ENCODE measurements at places on chromosomes 5 and 9.

DNA sequence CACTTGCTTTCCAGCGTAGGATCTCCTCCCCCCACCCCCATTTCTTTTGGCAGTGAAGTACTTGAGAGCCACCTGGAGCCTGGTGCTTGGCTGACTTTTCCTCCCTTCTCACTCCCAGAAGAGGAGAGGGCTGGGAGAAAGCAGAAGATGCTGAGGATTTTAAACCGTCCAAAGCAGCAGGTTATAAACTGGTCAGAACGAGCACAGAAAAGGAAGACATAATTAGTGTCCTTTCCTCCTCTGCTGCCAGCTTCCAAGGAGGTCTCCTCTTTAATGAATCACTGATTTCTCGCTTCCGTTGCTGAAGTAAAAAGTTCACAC lies 563 bp upstream of the FGF10 start:
- DNase-seq: no peak

DNA sequence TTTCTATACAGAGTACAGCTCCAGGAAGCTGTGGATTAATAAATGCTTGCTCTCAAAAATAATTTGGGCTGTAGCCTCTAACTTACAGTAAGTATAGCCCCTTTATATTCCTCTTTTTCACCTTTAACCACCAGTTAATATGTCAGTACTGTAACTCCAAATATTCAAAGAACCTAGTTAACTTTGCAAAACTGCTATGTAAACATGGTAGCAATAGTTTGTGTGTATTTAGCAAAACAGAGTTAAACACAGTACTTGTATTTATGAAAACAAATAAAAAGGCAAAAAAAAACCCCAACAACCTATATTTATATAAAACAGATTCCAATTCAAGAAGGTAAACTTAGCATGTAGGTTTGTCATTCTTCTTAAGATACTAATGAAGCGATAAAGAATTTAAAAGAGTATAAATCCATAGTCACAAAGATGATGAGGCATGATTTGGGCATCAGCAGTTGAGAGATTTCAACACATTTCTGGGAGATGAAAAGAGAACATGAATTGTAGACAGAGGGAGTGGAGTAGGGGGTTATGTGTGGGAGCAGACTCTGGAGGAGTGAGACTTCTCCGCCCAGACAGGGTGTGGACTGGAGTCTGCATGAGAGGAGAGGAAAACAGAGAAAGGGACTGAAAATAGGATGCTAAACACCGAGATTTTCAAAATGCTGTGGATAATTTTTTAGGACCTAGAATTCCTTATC lies 47.0 kb upstream of the F2RL1 start:
- no peak for DNase-seq

DNA sequence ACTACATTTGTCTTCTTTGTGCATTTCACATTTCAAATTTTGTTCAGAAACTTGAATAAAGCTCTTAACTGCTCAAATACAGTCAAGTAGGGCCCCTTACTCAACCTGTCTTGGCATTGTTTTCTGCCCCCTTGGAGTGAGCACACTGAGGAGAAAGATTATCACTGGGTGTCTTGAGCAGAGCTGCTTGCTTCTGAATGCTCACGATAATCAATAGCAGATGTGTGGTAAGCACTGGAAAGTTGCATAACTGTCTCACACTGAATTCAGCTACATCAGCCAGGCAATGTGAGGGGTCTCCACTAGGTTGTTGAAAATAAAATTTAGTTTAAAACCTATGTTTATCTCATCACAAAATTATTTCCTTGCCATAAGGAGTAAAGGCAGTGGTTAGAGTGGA lies 7.8 kb upstream of the TNFAIP8 start:
- DNase-seq: no peak

DNA sequence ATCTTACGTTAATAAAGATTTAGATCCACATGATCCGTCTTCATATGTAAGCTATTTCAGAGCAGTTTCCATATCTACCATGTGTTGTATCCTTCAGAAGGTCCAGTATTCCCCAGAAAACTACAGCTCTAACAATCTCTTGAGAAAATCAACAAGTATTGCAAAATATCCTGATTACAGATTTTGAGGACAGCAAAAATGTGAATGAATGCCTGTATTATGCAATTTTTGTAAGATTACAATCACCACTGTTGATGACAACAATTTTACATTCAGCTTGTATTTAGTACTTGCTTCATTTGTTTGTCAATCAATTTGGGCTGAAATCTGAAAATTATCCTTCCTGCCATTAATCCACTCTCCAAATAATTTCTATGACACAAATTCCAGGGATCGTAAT lies 43.0 kb upstream of the FLT4 start:
- no peak for DNase-seq

- DNase-seq: no peak
Measured at GRCh38 chr9:93125331-93125894, 8.6 kb downstream of the NINJ1 start.

DNA sequence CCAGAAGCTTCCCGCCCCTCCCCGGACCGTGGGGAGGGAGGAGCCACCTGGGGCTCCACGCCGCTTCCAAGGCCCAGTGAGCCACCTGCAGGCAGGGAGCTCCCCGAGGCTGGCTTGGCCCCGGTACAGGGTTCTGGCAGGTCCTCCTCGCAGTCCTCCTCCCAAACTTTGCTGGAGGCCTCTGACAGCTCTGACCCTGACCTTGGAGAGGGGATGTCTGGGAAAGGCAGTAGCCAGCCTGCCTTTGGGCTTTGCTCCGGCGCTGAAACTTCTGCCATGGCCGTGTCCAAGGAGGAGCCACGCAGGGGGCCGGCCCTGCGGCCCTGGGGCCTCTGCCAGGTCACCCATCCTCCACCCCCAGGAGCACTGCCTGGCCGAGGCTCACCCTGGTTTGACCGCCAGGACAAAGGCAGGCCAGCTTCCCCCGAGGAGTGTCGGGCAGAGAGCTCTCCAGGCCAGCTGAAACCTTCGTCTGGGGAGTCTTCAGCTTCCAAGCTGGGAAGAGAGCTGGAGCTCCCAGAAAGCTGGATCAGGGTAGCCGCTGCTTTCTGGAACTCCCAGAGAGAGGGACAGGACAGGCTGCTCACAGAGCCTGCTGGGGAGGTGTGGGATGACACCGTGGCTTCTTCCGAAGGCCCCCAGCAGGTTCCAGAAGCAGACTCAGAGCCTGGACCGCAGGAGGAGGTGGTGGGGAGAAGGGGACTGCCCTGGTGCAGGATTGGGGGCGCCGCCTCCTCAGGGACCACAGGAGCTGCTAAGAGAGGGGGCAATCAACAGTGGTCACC lies 9.0 kb upstream of the QSOX2 start:
- DNase-seq: no peak

DNA sequence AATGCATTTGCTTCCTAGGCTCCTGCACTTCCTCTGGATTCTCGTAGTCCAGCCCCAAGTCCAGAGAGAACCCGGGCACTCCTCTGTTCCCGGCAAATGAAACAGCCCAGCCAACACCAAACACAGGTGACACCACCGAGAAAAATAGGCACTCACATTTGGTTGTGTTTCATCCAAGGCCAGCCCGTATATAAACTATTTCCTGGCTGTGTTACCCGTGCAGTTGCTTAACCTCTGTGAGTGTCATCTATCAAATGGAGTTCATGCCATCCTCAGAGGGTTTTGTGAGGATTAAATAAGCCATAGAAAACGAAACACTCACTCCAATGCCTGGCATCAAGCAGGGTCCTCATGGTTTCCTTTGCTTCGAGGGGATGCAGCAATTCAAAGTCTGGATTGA lies 115.2 kb downstream of the BOD1 start:
- no peak for DNase-seq

- no peak for DNase-seq
Measured at GRCh38 chr9:129586245-129586644, 34.7 kb downstream of the C9orf50 start.

- no peak for DNase-seq
Measured at GRCh38 chr5:117263231-117263630, 688.6 kb upstream of the SEMA6A start.

GRCh38 chr5:149940941-149941644 lies 3.5 kb downstream of the PDE6A start:
- DNase-seq: no peak

- DNase-seq: no peak
Measured at GRCh38 chr9:30075451-30076199, 2308.8 kb upstream of the ACO1 start.

DNA sequence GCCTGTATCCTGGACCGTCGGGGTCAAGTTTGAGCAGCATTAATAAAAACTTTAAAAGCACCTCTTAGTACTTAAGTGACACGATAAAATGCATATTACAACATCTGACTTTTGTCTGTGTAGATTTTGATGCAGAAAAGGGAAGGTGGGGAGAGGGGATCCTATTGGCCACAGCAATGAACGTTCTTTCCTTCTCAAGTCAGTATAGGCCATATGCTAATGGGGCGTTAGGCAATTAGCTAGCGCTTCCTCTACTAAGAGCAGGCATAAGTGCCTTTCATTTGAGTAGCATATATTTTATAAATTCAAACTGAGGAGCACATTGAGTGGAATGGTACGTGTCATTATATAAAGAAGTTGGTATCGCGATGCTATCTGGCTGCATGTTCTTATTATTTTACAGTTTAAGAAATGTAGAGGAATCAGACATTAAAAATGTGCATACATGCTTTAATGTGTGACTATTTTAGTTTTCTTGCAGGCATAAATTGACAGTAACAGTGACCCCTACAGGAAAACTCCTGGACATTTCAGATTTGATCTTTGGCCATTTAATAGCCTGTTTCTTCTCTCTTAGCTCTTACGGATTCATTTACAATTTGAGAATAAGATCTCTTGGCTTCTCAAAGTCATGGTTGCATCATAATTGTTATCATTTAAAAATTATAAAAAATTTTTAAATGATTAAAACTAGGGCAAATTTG lies 1.1 kb upstream of the GNA14 start:
- DNase-seq: no peak

DNA sequence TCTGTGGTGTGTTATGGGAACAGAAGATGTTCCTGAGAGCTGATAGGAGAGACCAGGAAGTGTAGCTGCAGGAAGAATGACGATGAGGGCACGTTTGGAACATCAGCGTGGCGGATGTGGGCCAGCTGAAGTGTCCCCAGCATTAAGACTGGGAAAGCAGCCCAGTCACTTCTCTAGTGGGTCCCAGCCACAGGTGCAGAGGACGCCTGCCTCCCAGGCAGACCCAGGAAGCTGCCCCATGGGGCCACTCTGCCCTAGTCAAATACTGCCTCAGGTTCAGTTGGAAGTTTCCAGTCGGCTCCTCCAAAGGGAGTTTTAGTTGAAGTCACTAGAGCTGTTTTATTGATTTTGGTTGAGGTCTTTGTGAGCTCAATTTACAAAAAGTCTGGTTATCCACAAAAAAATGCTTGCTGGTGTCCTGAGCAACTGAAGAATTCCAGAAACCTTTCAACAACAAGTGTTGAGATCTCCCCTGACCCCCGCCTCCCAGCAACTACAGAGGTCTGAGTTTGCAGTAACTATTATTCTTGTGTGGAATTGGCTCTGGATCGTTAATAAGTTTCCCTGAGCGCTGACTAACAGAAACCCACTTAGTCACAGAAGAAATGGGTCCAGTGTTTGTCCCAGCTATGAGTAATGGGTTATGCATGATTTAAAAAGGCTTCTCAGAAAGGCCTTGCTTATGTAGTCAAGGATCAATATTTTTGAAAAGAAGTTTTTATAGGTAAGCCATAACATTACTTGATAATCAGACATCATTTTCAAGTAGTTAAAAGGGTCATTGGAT lies 294.1 kb downstream of the FANCC start:
- no peak for DNase-seq

DNA sequence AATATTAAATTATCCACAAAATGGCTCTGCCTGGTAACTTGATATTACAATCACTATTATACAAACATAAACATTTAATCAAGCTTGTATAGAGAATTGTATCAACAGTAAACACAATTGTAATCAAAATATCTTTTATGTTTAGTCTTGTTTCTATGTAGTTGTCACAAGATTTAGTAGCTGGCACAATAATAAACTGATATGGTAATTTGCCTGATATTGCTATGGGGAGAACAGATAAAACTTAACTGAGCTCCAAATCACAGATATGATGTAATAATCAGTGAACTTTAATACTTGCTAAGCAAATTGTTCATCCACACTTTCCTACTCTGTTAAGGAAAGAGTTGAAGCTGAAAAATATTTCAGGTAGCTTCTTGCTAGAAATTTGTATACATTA lies 189.8 kb downstream of the MPDZ start:
- no peak for DNase-seq

GRCh38 chr5:90099099-90099498 lies 310.5 kb downstream of the CETN3 start:
- DNase-seq: no peak

GRCh38 chr9:90641884-90642487 lies 638 bp downstream of the DIRAS2 start:
- no peak for DNase-seq

DNA sequence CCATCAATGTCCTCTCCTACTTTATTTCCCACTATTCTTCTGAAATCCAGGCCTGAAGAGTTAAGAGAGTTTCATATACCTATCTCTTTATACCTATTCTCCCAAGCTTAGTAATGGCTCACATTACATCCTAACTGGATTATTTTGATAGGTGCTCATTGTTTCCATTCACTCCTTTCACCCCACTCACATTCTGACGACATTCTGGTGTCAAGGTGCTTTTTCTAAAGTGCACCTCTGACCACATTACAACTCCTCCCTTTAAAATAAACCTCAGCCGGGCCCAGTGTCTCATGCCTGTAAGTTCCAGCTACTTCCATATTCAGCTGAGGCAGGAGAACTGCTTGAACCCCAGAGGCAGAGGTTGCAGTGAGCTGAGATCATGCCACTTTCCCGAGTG lies 417.1 kb downstream of the BNC2 start:
- no peak for DNase-seq

- no peak for DNase-seq
Measured at GRCh38 chr5:25963251-25964008, 1075.0 kb downstream of the CDH9 start.

DNA sequence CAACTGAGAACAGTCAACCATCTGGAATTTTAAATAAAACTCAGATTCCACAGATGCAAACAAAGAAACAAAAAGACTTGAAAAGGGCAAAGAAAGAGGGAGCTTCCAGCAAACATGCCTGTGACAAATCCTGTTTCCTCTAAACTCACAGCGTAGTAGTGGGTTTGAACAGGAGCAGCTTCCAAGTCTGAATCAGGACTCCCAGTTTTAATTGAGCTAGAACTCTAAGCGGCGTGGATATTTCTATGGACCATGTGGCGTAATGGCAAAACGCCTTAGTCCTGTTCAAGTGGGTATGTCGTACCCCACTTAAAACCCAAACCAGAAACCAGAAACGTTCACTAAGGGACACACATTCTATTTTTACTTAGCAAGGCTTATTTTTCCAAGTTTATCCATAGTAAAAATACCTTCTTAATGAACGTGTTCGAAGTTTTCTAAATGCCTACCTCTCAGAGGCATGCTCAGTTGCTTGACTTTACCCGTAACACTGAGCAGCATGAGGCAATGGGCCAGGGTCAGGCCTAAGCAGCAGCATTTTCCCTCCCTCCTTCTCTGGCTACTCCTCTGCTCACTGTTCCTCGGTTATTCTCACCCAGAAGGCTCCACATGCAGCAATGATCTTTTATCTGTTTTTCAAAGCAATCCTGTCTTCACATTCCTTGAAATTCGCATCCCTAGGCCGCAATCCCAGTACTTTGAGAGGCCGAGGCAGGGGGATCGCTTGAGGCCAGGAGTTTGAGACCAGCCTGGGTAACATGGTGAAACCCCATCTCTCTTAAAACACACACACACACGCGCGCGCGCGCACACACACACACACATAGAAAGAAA lies 77.9 kb downstream of the FNBP1 start:
- DNase-seq: no peak

GRCh38 chr5:140785905-140786686 lies at the start of gene PCDHA1:
PCDHA1 (plus strand) TSS chr5:140786140.
- DNase-seq: peak; percentile 24

Data from frontal cortex (tissue), 4 donors.